GM13977 (cell line): ENCODE measurements at places on chromosomes 11 and 22.

- peak; percentile 72 for DNase-seq
These were observed 12.2 kb upstream of the OR52D1 start for GRCh38 chr11:5476186-5476819.

DNA sequence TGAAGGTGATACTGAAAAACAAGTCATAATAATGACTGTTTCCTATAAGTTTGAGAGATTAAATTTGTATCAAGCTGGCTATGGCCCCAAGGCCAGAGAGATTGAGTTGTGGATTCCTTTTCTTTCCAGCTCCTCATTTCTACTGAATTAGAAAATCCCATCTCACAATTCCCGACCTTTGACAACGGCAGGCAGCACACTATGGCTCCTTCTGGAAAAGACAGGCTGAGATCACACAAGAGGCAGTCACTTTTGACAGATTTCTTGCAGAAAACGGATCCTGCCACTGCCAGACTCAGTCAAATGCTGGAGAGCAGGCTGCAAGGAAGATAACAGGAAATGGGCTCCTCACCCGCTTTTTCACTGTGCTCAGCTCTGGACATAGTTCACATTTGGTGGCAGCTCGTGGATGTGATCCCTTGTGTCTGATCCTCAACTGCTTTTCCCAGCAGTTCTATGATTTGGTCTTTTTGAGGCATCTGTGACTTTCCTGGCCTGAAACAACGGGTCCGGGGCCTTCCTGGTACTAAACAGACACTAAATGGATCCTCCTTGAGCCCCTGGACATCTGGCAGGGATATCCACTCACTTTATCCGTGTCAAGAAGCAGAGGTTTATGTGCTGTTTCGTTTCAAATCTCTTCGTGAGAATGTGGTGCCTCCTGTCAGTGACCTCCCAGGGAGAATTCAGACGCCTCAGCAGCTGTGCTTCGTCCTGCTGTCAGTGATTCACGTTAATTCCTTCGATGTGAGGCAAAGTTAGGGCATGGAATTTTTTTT, 26.1 kb upstream of the RTL6 start:
- no peak for DNase-seq

DNA sequence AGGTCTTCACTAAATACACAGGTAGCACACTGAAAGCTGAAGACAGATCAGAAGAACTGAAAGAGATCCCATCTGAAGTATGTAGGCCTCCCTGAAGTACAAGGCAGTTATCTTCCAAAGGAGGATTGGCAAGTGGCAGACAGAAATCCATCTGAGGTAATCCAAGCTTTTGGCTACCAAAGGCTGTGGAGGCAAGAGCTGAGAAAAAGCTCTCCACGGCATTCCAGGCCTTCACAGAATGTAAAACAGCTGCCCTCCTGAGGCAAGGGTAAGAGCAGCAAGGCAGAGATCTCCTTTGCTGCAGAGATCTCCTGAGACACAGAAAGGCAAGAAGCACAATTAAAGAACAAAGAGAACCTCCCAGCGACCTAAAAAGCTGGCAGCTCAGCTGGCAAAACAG, 19.1 kb downstream of the PIK3C2A start:
- DNase-seq = no peak

- no peak for DNase-seq
These were observed 76.1 kb downstream of the MYO7A start for GRCh38 chr11:77203901-77204753.

GRCh38 chr11:74506823-74507222, 13.3 kb upstream of the LIPT2 start:
- no peak for DNase-seq

GRCh38 chr11:111731821-111732220, 34.4 kb downstream of the PPP2R1B start:
- DNase-seq = no peak

GRCh38 chr11:13958641-13959400, 3.7 kb upstream of the SPON1 start:
- DNase-seq = no peak

GRCh38 chr22:23262518-23263332, 82.4 kb downstream of the BCR start:
- DNase-seq = no peak

GRCh38 chr11:14073849-14074476, 111.4 kb downstream of the SPON1 start:
- DNase-seq = no peak
